HCT116 (cell line): ENCODE measurements at places on chromosomes 13 and 19. TPM values are rescaled to one million over a fixed set of nuclear protein-coding genes. Genes with fewer than 3 reads are reported as not detected.

The PRX gene
- 4.8 TPM for total RNA-seq

The UBE2L5 gene
- 0.15 TPM for total RNA-seq

DNA sequence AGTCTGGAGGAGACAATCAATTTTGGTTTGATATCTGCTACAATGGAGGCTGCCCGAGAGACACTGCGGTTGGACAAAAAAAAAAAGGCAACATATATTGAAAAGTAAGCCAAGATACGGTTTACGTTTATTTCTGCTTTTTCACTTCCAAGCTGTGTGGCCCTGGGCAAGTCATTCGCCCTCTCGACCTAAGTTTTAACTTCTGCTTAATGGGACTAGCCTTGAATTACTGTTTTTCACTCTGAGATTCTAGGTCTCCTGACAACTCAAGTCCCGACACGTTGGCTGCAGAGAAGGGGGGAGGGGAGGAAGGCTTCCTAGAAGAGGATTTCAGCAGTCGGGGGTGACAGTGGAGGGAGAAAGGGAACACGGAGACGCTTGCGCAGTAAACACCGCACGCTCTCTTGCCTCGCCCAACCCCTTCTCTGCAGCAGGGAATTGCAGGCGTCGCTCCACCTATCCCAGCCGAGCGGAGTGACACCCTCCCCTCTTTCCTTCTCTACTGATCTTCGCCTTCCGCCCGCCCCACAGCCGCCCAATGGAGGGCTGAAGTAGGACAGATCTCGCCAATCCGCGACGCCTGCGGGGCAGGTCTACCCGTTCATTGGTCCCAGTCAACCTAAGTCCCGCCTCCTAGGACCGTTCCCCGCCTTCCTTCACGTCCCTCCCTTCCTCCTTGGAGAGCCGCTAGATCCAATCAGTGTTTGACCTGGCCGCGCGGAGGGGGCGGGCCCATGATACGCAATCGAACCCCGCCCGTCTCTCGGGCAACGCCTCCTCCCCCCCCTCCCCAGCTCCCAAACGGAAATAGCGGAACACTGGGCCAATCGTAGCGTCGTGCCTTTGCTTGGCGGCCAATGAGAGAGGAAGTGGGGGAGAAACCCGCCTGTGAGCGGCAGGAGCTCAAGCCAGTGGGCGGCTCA, 533 bp upstream of the AP2A1 start:
- H3K4me3 ChIP-seq = peak overlapping the region; percentile 97
- H3K4me1 ChIP-seq = peaks cover 37% of the 10 kb centered on the region
- H3K27me3 ChIP-seq = no peaks in the 10 kb centered on the region
- peak overlapping the region; percentile 88 for H3K27ac ChIP-seq
- DNase-seq = peak; percentile 100
- H3K36me3 ChIP-seq = no peaks in the 10 kb centered on the region; the same call in 1 of the 2 replicates

The ZNF221 gene
- total RNA-seq = 2.5 TPM

The AKT2 gene
- 141 TPM for total RNA-seq

GRCh38 chr13:91389186-91389585, 9.2 kb upstream of the GPC5 start:
- H3K4me1 ChIP-seq = no peaks in the 10 kb centered on the region
- H3K27me3 ChIP-seq = peaks cover 10% of the 10 kb centered on the region; the same call in 1 of the 2 replicates
- no peaks in the 10 kb centered on the region for H3K36me3 ChIP-seq
- DNase-seq = no peak
- H3K27ac ChIP-seq = no peak overlapping the region
- H3K4me3 ChIP-seq = no peak overlapping the region

DNA sequence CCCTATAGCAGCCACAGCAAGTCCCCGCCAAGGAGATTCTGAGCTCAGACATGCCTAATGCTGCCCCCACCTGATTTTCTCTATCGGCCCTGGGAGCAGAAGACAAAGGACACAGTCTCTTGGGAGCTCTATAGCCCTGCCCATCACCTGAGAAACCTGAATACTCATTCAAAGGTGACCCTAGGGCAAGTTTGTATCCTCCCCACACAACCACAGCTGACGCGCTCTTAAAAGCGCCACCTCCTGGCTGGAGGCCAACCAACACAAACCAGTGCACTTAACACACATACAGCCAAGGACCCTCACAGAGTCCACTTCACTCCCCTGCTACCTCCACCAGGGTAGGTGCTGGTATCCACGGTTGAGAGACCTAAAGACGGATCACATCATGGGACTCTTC, 8.8 kb upstream of the IGFL4 start:
- no peaks in the 10 kb centered on the region for H3K36me3 ChIP-seq
- peaks cover 30% of the 10 kb centered on the region for H3K27me3 ChIP-seq
- no peak overlapping the region for H3K27ac ChIP-seq
- H3K4me1 ChIP-seq = no peaks in the 10 kb centered on the region
- no peak for DNase-seq

The ZNF729 gene
- total RNA-seq = not detected

The NCAN gene
- 0.07 TPM for total RNA-seq

The PSG5 gene
- not detected for total RNA-seq

DNA sequence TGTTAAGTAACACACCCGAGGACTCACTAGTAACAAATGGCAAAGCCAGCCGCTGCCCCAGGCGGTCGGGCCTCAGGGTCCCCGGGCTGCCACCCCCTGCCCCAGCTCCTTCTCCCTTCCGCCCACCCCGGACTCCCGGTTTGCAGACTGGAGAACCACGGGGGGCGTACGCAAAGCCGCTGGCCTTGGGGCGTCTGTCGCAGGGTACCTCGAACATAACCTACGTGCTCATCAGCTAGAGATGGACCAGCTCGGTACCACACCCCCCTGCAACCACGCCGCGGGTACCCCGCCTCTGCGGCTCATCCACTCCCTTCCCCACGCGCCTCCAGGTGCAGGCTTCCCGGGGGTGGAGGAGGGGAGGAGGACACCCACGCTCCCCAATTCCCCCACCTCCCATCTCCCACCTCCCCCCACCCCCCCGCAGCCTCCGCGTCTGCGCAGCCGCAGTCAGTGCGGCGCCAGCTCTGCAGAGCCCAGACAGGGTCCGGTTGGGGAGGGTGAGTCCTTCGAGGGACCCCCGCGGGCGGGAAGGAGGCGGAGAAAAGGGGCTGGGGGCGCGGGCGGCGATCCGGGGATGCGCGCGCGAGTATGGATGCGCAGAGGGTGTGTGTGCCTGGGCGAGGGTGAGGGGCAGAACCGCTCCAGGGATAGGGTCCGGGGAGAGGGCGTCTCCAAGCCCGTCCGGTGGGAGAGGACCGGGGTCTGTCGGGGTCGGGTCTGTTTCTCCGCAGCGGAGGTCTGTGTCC, at the start of gene SMIM17:
SMIM17 (plus strand) TSS at position 449 of the 749 bp plus-strand sequence. CDS start 2,509 bp downstream, outside the sequence.
- H3K36me3 ChIP-seq = no peaks in the 10 kb centered on the region
- H3K27ac ChIP-seq = no peak within 1 kb of the TSS
- no peak for DNase-seq
- no peaks in the 10 kb centered on the region for H3K4me1 ChIP-seq
- H3K4me3 ChIP-seq = no peak within 1 kb of the TSS
- H3K27me3 ChIP-seq = no peaks in the 10 kb centered on the region

The PRRG2 gene
- total RNA-seq = 6.2 TPM

The ZNF99 gene
- total RNA-seq = not detected

DNA sequence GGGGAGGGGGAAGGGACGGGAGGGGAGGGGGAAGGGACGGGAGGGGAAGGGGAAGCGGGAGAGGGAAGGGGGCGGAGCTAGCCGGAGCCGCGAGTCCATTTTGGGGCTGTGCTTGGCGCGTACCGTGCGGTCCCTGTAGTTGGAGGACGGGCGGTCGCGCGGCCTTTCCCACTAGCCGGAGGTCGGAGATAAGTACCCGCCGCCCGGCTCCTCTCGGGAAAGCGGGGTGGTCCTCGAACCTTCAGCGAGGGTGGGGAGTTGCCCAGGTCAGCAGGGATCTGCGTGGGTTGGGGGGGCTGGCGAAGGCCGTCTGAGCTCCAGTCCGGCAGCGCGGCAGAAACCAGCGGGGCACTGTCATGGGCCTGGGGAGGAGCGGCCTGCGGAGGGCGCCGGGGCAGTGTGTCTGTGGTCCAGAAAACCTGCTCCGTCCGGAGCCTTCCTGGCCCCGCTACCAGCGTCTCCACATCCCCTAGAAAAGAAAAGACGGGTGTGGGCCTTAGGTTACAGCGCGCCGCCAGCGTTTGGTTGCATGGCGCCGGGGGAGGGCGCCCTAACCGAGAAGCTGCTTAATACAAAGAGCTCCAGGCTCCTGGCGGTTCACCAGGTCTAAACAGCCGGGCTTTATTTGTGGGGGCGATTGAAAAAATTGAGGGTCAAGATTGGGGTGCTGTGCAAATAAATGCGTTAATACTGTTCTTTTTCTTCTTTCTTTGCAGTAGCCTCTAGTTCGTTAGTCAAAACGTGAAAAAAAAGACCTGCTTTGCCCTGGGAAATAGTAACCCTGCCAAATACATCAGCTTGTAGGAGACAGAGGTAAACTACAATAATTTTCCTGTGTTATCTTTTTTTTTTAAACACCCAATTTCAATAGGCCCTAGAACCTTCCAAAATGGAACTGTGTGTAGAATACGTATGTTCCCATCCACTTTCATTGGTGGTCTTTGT, at the start of gene TRIM13:
TRIM13 (plus strand) TSS at position 92 of the 945 bp plus-strand sequence. CDS start 14,899 bp downstream, outside the sequence.
- H3K27ac ChIP-seq = peak within 1 kb of the TSS; percentile 99
- peak within 1 kb of the TSS; percentile 84 for H3K4me3 ChIP-seq
- H3K36me3 ChIP-seq = peaks cover 22% of the 10 kb centered on the region
- peaks cover 19% of the 10 kb centered on the region for H3K4me1 ChIP-seq
